Fibroblast of gingiva (primary cell): ENCODE measurements at places on chromosomes 1 and 21.
A peak's percentile ranks its signal among the peaks of the same experiment; 100 is the strongest.

GRCh38 chr1:218588540-218589172, 243.5 kb downstream of the TGFB2 start:
- no peak for DNase-seq

DNA sequence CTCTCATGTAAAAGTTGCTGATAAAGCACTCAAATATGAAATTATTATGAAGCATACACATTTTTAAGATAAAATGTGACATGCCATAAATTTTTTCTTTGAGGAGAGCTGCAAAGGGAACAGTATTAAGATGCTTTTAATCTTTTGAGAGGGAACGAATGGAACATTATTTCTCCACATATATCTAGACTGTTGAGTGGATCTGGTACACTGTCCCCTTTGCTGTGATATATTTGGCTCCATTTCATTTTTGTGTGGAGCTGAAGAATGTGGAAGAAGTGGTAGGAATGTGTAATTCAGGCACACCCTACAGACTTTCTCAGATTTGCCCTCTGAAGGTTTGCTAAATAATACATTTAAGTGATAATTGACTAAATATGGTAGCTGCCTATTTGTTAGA, 31.7 kb downstream of the PGM1 start:
- no peak for DNase-seq

DNA sequence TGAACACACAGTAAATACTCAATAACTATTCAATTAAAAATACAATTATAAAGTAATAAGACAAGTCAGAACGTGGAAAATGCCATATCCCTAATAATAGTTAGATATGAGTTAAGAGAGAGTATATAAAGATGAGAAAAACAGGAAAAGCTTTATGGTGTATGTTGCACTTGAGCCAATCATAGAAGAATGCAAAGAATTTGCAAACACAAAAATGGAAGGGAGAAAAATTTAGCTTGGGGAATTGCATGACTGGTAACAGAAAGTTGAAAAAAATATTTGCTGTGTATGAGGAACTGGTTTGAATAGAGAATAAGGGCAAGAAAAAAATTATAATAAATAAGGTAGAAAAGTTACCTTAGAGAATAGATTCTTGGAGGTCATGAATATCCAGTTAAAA, 739.6 kb upstream of the CXADR start:
- DNase-seq: peak; percentile 28

GRCh38 chr1:4328402-4329071, 325.9 kb upstream of the AJAP1 start:
- DNase-seq: no peak

- no peak for DNase-seq
Observed at GRCh38 chr1:210415846-210416448, 87.2 kb downstream of the HHAT start.

- DNase-seq: no peak
Observed at GRCh38 chr1:22789356-22789994, 78.8 kb downstream of the EPHB2 start.

DNA sequence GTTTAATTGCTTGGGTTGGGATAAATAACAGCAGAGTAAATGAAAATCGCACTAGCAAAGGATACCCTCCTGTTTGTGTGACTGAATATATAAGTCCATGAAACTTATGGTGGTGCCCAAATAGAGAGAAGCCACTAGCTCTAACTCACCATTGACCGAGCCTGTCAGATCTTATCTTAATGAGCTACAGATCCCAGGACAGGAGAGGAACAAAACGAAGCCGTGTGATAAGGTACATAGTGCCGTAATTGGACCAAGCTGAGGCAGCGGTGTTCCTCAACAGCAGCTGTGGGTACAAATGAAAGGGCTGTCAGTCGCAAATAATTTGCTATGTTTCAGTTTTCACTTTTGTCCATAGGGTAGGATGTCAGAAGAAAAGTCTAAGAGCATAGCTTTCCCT, 276.1 kb downstream of the PTBP2 start:
- no peak for DNase-seq

GRCh38 chr1:49171941-49172593, 395.4 kb upstream of the BEND5 start:
- no peak for DNase-seq

DNA sequence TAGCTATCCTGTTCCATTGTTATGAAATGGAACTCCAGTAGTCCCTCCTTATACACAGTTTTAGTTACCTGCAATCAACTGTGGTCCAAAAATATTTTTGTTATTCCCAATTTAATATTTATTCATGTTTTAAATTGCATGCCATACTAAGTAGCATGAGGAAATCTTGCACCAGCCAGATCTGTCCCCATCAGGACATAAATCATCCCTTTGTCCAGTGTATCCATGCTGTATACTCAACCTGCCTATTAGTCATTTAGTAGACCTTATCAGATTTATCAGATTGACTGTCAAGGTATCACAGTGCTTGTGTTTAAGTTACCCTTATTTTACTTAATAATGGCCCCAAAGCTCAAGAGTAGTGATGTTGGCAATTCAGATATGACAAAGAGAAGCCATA, 207.9 kb upstream of the DMRTA2 start:
- no peak for DNase-seq

DNA sequence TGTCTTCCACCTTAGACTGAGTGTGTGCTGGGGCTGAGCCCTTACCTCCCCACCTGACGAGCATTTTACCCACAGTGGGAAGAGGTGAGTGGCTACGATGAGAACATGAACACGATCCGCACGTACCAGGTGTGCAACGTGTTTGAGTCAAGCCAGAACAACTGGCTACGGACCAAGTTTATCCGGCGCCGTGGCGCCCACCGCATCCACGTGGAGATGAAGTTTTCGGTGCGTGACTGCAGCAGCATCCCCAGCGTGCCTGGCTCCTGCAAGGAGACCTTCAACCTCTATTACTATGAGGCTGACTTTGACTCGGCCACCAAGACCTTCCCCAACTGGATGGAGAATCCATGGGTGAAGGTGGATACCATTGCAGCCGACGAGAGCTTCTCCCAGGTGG, 73.7 kb downstream of the EPHB2 start:
- DNase-seq: no peak

DNA sequence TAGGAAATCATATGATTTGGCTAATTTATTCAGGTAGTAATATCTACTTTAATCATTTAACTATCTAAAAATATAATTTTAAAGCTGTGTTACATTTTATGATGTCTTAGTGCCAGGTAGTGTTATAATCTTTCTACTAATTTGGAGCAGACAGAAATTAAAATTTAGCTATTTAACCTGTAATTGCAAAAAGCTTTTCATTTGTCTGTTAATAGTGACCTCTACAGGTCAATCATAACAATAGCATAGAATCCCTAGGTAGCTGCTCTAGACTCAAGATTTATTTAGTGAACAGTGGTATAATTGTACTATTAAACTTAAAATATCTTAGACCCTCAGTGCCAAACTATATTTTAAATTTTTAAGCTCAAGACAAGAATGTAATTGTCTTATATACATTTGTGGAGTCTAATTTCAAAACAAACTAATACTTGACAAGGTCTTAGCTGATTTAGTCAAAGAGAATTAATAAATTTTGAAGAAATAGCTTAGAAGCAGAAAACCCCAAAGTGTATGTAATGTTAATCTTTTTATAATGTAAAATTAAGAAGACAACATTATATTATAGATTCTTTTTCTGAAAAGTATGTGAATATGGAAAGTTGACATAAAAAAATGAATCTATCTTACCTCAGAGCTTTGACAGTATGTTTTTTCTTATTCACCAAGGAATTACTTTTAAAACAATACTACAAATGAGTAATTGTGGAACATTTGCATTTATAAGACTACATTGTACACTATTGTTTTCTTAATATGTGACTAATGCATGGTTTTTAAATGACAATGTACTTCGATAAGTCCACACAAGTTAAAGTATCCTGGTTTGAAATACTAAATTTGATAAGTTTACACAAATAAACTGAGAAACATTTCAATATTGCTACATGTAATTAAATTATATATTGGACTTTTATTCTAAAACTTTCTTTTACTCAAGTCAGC, 64.1 kb upstream of the RNPC3 start:
- DNase-seq: peak; percentile 12

DNA sequence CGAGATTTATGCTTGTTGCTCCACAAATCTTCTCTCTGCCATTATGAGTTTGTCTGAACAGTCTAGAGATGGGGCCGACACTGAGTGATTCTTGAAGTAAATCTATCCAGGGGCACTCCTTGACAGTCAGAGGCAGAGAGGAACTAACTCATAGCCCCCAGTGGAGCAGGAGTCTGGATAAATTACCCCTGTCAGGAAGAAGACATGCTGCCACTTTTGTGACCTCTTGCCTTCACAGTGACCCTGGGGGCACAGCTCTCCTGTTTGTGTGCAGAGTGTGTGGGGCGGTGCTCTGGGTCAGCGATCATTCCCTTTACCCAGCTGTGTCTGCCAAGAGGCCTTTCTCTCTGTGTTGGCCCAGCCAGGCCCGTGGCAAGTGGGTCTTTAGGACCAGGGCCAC, 29.5 kb downstream of the PEX14 start:
- no peak for DNase-seq

DNA sequence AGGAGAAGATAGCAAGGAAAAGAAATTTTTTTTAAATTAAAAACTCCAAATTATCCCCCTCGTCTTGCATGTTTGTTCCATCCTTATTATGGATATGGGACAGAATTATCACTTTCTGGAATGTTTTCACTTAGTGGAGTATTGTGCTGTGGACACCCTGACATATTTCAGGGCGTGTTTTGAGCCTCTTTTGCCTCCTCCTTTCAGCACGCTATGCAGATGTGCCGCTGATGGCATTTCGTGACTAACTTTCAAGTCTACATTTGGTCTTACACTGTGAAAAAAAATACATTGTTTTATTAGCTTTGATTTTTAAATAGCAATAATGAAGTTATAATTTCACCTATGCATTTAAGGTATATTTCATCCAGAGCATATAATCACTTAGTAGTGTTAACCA, 738.7 kb downstream of the LTN1 start:
- DNase-seq: no peak

- peak; percentile 38 for DNase-seq
Observed at GRCh38 chr1:203197625-203198024, 11.1 kb upstream of the CHI3L1 start.

DNA sequence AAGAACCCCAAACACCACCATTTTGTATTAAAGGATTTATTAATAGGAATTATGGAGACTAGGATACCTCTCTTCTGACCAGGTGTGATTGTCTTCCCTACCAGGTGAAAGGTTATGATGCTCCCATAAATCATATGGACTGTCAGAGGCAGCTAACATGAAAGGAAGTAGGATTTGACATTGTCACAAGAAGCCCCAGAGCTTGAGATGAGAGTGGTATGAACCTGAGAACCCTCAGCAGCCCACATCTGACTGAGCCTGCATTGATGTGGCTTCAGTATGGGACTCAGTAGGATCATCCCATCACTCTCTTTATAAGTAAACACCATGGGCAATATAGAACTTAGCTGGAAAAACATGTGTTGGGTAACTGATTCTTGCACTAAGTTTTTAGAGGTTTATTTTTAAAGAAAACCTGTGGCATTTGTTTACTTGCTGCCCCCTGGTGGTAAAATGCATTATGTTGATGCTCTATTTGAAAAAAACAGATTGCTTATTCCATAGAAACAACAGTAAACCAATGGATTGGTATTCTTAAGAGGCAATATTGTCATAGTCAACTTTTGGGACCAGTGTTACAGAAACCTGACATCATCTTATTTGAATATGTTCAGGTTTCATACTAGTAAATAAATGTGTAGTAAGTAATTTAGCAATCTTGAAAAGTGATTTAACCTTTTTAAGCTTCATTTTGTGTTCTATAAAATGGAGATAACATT, 16.6 kb upstream of the CACYBP start:
- peak; percentile 39 for DNase-seq

GRCh38 chr1:159007726-159008125, 2.0 kb upstream of the IFI16 start:
- no peak for DNase-seq

- no peak for DNase-seq
Observed at GRCh38 chr21:36297406-36297937, 22.5 kb upstream of the MORC3 start.

- no peak for DNase-seq
Observed at GRCh38 chr1:47931395-47931794, 65.8 kb downstream of the TRABD2B start.
